Stimulated activated naive CD4-positive, alpha-beta T cell treated with Interleukin-2 at 50 U/mL for 16 hours (primary cell): ENCODE measurements at places on chromosomes 1 and 21.
A peak's percentile ranks its signal among the peaks of the same experiment; 100 is the strongest.

GRCh38 chr1:76075877-76076276 lies 1.3 kb downstream of the ST6GALNAC3 start:
- DNase-seq: no peak

- DNase-seq: no peak
Measured at GRCh38 chr1:44347280-44347679, 7.8 kb downstream of the ERI3 start.

DNA sequence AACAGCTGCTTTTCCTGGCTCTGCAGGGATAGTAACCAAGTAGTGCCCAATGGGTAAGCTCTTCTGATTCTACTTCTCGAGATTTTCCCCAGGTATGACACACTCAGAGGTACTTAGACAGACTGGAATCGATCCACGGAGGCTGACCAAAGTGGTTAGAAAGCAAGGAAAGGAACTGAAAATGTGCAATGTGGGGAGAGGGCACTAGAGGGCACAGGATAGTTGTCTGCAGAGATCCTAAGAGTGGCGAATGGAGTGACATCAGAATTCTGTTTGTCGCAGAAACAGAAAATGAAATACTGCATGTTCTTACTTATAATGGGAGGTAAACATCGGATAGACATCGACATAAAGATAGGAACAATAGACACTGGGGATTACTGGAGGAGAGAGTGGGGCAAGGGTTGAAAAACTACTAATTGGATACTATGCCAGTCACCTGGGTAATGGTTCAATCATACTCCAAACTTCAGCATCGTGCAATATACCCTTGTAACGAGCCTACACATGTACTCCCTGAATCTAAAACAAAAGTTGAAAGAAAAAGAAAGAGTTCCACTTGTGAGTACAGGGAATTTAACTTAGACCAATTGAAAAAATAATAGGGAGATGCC lies 23.3 kb downstream of the CYP2J2 start:
- DNase-seq: no peak

- no peak for DNase-seq
Measured at GRCh38 chr1:48600182-48600581, 128.2 kb upstream of the SPATA6 start.

DNA sequence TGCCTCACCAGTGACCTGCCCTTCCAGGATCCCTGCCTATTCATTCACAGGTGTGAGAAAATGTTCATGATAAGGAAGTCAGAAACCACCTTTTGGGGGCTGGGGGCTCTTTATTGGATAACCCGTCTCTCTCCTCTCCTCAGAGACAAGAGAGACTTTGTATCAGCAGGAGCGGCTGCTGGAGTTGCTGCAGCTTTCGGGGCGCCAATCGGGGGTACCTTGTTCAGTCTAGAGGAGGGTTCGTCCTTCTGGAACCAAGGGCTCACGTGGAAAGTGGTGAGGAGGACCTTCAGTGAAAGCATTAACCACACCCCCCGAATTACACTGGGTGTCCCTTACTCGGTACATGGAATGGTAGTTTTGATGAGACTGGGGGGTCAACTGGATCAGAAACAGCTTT lies 20.6 kb downstream of the NPPA start:
- DNase-seq: no peak

DNA sequence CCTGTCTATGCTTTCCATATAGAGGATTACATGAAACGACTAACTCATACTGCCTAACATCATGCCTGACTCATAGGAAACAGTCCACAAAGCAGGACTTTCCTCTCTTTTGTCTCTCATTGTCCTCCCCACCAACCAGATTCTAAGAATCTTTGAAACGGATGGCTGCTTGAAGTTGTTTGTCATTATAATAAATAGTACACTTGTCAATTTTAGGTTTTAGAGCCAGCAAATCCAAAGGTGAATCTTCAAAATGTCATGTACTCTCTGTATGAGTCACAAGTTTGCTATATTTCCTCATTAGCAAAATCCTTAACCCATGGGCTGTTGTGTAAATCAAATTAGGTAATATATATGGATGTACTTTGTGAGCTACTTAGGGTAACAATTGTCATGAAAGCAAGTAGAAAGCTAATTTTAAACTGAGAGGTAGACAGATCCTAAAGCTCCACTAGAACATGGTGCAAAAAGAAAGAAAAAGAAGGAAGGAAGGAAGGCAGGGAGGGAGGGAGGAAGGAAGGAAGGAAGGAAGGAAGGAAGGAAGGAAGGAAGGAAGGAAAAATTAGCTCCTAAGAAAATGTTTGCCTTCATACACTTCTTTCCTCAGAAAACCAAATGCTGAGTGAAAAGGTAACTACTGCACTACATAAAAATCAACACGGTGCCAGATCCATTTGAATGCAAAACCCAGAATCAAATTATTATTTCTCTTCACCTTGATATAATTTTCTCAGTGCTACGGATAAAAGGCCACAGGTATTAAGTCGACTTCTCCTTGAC lies 129.5 kb upstream of the PRMT6 start:
- no peak for DNase-seq

GRCh38 chr21:21233051-21233450 lies 234.8 kb downstream of the NCAM2 start:
- no peak for DNase-seq

- no peak for DNase-seq
Measured at GRCh38 chr21:45332981-45333582, 45.4 kb upstream of the POFUT2 start.

DNA sequence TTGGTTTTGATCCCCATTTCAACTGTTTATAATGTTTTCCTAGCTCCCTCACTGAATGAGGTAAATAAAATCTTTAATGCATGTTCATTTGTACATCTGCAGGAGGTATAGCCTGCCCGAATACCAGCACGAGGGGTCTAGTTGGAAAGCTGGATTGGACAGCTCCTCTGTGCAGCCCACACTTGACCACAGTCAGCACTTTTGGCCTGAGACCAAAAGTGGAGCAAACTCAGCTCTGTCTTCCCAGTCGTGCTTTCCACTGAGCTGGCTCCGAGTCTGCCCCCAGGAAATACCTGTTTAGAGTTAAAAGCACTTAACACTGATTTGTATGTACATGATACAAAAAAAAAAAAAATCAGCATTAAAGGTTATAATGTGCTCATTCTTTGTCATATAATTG lies 224.4 kb downstream of the DSCAM start:
- no peak for DNase-seq

- no peak for DNase-seq
Measured at GRCh38 chr1:93633313-93633712, 48.3 kb downstream of the BCAR3 start.

DNA sequence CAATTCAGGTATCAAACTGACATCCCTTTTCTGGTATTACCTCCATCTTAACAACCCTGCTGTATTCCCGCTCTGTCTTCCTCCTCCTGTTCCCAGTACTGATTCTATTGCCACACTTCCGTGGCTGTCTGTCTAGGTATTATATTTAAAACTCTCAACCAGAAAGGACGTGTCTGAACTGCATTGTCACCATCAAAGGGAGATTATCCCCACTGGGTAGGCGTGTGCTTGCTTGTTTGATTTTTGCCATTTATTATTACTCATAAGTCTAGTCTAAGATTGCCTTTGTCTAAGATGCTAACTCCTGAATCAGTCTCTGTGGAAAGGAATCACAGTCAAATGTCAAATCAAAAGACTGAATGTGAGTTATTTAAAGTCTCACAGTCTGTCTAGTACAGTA lies 650.1 kb downstream of the KCNT2 start:
- no peak for DNase-seq

GRCh38 chr1:221473411-221473810 lies 268.5 kb downstream of the DUSP10 start:
- DNase-seq: no peak

- DNase-seq: no peak
Measured at GRCh38 chr1:227576189-227576588, 12.8 kb downstream of the ZNF678 start.

- no peak for DNase-seq
Measured at GRCh38 chr21:24046829-24047443, 1560.3 kb downstream of the MRPL39 start.

DNA sequence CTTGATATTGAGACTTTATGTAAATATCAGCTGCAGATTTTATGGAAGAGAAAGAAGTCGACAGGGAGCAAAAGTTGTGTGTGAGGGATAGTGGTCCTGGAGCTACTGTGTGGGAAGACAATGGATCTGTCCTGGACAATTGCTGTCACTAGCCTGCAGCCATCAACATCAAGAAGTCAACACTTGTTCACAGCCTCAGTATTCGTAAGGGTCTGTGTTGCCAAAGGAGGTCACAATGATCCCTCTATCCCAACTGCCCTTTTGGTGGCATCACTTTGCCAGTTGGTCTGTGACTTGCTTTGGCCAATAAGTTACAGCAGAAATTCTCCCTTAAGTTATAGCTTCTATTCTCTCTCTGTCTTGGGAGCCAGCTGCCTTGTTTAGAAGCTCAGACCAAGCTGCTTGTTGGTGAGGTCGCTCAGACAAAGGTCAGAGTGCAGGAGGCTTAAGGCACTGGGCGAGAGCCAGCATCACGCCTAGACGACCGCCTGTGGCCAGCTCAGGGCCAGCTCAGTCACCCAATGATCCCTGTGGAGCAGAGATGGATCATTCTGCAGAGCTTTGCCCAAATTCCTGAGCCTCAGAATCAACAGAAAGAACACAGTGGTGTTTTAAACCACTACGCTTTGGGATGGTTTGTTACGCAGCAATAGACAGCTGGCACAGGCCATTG lies 134.9 kb downstream of the RHOU start:
- no peak for DNase-seq

DNA sequence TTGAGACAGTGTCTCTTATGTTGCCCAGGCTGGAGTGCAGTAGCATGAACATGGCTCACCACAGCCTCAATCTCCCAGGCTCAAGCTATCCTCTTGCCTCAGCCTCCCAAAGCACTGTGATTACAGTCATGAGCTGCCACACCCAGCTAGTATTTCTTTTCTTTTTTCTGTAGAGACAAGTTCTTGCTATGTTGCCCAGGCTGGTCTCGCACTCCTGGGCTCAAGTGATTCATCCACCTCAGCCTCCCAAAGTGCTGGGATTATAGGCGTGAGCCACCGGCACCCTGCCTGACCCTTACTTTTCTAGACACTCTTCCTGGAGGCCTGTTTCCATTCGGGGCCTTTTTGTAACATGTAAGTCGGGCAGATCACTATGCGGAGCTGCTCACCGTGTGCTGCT lies 30.1 kb upstream of the SRP9 start:
- no peak for DNase-seq

- DNase-seq: no peak
Measured at GRCh38 chr21:39714331-39714730, 30.7 kb upstream of the IGSF5 start.

DNA sequence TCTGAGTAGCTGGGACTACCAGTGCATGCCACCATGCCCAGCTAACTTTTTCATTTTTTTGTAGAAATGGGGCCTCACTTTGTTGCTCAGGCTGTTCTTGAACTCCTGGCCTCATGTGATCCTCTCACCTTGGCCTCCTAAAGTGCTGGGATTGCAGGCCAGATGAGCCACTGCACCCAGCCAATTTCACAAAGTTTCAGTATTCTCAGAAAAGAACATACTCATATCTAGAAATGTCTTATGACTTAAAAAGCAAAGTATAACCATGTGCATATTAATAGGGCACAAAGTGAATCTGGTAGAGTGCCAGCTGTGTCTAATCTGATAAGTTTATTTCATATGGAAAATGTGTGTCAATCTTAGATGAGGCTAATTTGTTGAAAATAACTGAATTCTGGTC lies 87.5 kb upstream of the CACYBP start:
- DNase-seq: peak; percentile 12

DNA sequence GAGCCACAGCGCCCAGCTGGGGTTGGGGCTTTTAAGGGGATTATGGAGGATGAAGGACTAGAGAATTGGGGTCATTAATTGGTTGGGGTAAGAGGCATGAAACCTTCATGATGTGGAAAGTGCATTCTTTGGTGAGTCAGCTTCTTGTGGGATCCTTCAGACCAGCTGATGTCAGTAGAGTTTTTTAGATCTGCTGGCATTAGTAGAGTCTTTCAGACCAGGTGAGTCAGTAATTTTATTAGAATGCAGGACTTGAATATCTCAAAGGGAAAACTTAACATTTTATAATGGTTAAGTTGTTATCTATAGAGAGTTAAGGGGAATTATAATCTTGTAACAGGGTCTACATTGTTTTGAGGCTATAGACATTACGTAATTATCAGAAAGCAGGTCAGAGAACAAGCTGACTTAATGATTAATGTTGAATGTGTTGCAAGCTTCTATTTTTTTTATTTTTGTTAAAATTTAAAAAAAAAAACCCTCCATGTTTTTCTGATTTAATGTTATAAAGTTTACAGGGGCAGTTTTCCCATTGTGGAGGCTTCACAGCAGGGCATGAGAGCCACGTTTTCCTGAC lies 160.9 kb upstream of the FMN2 start:
- DNase-seq: no peak

DNA sequence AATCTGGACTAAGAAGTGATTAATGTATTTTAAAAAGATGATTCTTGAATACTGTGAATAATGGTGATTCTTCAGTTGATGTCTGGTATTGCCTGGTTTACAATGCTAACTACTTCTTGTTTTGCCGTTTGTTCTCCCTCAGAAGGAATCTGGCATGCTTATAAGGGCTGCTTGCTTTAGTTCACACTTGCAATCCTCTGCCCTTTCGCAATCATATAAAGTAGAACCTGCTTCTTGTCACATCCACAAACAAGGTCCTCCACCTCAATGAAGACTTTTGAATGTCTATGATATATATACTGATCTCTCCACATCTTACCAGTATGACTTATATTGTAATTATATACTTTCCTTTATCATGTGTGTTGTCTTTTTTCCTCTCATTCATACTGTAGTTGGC lies 92.6 kb downstream of the ADGRL4 start:
- DNase-seq: no peak

DNA sequence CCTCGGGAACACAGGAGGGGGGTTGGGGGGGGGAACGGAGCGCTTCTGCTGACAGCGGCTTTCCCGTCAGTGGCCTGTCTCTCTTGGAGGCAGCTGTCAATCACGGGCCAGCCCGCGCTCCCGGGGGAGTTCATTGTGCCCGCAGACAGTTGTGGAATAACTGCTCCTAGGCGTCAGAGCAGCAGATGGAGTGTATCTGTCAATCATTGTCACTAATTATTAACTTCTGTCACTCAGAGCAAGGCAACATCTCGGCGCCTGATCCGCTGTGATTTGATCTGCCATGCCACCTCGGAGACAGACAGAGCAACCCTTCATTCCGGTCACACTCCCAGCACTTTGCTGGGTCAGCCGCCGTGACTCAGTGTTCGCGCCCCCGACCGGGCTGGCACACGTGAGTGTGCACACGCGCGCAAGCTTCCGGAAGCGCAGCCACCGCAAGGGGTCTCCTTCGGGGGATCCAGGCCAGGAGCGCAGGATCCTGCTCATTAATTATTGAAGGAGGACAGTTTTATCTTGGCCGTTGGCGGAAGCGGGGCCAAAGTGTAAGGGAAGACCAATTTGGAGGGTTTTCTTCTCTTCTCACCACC lies 75.8 kb downstream of the RRAGC start:
- no peak for DNase-seq
